ENCODE measurements at places on chromosomes 5 and 9. TPM values are rescaled to one million over a fixed set of nuclear protein-coding genes. Genes with fewer than 3 reads are reported as not detected.

Gene CDK7
- total RNA-seq: 51.8 TPM

Gene CDH10
- 79.9 TPM for total RNA-seq

DNA sequence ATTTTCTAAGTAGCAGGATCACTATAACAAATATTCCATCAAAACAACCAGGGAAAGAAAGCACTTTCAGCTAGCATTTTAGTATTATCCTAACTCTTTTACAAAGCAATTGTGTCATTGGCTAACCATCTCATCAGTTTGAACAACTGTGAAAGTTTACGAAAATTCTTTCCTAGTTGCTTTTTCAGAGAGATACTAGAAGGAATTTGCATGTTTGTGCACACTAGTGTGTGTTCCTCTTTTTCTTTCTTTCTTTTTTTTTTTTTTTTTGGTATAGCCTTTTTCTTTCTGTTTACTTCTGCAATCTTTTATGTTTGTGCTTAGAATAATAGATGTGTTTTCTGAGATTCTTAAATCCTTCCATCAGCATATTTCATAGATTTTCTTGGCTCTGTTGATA, 124.7 kb upstream of the SEMA6A start:
- DNase-seq: no peak

DNA sequence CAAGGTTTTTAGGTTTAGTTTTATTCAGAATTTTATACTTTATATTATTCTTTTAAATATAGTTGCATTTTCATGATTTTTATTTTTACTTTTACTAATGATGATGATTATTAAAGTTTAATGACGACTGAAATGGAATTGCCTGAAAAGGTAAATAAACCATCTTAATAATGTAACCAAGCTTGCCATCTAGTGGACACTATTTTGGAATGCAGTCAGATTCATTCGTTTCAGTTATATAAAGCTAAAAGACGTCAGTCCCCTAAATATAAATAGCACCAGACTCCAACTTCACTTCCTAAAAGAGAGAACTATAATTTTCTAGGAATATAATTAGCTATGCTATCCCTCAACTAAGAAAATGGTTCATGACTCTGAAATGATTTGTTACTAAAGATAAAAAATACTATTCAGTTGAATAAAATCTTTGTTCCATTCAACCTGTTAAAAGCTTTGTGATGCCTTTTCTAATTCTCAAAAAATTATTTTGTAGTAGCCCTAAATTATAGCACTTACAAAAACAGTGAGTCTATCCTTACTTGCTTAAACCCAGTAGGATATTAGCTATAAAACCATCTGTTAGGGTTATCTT, 19.9 kb downstream of the ABITRAM start:
- DNase-seq: no peak

DNA sequence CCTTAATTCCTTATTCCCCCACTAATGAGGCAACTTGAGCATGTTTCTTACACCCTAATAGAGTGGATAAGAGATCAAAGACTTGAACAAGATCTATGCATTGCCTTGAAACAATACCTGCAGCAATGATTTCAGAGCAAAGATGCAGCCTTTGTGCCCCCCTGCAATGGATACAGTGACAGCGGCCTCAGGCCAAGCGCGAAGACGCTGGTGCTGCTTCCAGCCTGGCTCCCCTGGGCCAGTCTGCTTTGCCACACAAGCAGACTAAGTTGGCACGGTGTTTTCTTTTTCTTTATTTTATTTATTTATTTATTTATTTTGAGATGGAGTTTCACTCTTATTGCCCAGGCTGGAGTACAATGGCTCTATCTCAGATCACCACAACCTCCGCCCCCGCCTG, 179.8 kb upstream of the S1PR3 start:
- DNase-seq: no peak
